ENCODE measurements at places on chromosomes 12 and 14. TPM values are rescaled to one million over a fixed set of nuclear protein-coding genes. Genes with fewer than 3 reads are reported as not detected.

The OR4K5 gene
- not detected for total RNA-seq

The FBRSL1 gene
- total RNA-seq: 3.2 TPM

The BCL11B gene
- total RNA-seq: not detected

The TSPAN19 gene
- total RNA-seq: not detected

The EMC9 gene
- 30.1 TPM for total RNA-seq

The DLGAP5 gene
- total RNA-seq: 78.0 TPM

The GPR68 gene
- total RNA-seq: 0.71 TPM

The ADAM21 gene
- total RNA-seq: 0.49 TPM

The PTMS gene
- 136 TPM for total RNA-seq

The P3H3 gene
- 34.4 TPM for total RNA-seq

The KRT79 gene
- total RNA-seq: not detected

The XRCC3 gene
- total RNA-seq: 28.2 TPM

The RNASE4 gene
- total RNA-seq: 12.1 TPM

The RND1 gene
- not detected for total RNA-seq

The A2ML1 gene
- total RNA-seq: not detected

The ACSM4 gene
- not detected for total RNA-seq

The PTPN6 gene
- total RNA-seq: 0.39 TPM

The ISM2 gene
- 0.54 TPM for total RNA-seq

The KRT73 gene
- total RNA-seq: not detected

The KIF26A gene
- not detected for total RNA-seq

The CMA1 gene
- total RNA-seq: not detected

The ADSS1 gene
- total RNA-seq: 0.84 TPM

The ITGA7 gene
- 7.9 TPM for total RNA-seq

The FAM90A1 gene
- total RNA-seq: not detected

The MYF6 gene
- not detected for total RNA-seq

The KRT6C gene
- total RNA-seq: not detected

The PLBD1 gene
- total RNA-seq: 1.5 TPM

The SMIM41 gene
- total RNA-seq: not detected

The PTGR2 gene
- total RNA-seq: 3.8 TPM

The DHRS1 gene
- 15.4 TPM for total RNA-seq

The KLRK1 gene
- total RNA-seq: not detected

The DIP2B gene
- 12.3 TPM for total RNA-seq

The SLC4A8 gene
- 12.3 TPM for total RNA-seq

The FGF23 gene
- total RNA-seq: not detected

The KRT74 gene
- not detected for total RNA-seq

The PARP11 gene
- total RNA-seq: 3.1 TPM

The DTX1 gene
- not detected for total RNA-seq

The ZBTB25 gene
- 6.3 TPM for total RNA-seq

The MRPL42 gene
- 101 TPM for total RNA-seq

The NCKAP5L gene
- 9.0 TPM for total RNA-seq

The ZC3H14 gene
- 46.8 TPM for total RNA-seq

The TAS2R7 gene
- total RNA-seq: not detected

The EPYC gene
- 0.17 TPM for total RNA-seq

The ATP5F1B gene
- 559 TPM for total RNA-seq

The PSMD9 gene
- total RNA-seq: 65.7 TPM

The LIN7A gene
- 1.3 TPM for total RNA-seq

The LRFN5 gene
- 0.05 TPM for total RNA-seq

The WIF1 gene
- not detected for total RNA-seq

The SCARB1 gene
- 38.0 TPM for total RNA-seq

The SOAT2 gene
- total RNA-seq: 0.22 TPM

The ALX1 gene
- total RNA-seq: not detected

The KRT83 gene
- total RNA-seq: not detected

Data from M059J (cell line).